GM12878 (cell line): ENCODE measurements at places on chromosomes 11 and 22.

DNA sequence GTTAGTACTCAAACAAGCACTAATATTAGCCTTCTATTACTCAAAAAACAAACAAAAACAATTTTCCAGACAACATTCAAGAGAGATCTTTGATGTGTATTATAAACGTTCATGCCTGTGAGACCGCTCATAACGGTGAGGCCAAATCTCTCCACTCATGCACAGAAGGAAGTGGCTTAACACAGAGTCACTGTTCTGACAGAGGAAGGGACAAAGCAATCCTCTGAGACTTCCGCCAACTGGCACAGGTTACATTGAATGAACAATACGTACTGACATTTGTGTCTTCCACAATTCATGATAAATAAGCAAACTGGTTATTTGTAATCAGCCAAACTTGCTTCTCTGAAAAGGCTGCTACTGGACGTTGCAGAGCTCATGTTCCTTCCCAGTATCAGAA is 30.5 kb downstream of the CHKA start:
- no peak for DNase-seq

DNA sequence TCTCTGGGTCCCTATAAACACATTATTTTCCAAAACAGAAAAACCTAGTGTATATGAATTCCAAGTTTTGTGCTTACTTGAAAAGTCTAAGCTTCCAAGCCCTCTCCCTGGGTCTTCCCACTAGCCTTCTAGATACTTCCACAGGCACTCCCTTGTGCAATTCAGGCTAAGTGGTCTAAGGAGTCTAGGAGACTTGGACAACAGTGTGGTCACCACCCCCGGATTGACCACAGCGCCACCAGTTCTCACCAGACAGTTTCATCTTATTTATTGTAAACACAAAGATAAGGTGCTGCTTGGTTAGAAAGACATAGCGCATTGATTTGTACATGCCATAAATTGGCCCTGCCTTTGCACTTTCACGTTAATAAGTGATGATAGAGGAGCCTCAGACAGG is 623.9 kb downstream of the OPCML start:
- no peak for DNase-seq

DNA sequence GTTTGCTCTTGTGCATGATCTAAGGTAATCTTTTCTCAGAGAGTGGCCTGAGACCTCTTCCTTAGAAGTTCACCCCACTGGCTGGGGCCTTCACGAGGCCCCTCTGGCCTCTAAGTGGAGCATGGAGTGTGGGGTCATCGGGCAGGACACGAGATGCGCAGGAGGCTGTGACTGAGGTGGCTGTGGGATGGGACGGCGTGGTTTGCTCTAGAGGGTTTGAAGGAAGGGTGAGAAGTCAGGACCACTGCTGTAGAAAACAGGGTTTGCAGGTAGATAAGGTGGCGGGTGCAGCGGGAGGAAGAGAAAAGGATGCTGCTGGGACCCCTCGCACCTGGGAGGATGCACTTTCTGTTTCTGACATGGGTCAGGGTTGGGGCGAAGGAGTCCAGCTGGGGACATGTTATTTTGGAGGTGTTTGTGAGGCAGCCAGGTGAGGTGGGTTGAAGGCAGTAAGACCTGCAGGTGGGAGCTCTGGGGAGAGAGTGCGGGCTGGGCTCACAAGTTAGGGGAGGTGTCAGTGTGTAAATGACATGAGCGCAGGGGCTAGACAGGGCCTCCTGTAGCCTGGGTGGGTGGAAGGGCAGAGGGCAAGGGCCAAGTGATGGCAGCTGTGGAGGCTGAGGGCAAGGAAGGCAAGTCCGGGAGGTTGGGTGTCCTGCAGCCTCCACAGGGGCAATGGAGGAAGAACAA is 62.5 kb downstream of the KCNQ1 start:
- DNase-seq, result no peak

GRCh38 chr11:117793583-117793982 is 3.4 kb downstream of the DSCAML1 start:
- DNase-seq, result no peak

- DNase-seq, result no peak
These were observed 694 bp downstream of the TMEM123 start for GRCh38 chr11:102451681-102452460.

DNA sequence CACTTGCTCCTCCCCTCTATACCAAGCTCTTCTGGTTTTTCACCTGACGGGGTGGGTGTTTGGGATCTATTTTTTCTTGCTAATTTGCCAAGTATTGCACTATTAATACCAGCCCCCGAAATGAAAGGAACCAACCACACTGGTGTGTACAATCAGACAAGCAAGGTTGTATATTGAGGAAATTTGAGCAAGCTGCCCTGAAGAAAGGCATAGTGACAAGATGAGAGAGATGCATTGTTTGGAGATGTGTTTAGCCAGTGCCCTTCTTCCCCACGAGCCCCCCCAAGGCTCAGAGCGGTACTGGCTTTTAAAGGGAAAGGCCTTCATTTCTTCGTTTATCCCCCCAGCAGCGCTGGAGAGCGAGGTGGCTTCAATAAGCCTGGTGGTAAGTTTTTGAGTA is 15.2 kb upstream of the GAS2L1 start:
- no peak for DNase-seq

DNA sequence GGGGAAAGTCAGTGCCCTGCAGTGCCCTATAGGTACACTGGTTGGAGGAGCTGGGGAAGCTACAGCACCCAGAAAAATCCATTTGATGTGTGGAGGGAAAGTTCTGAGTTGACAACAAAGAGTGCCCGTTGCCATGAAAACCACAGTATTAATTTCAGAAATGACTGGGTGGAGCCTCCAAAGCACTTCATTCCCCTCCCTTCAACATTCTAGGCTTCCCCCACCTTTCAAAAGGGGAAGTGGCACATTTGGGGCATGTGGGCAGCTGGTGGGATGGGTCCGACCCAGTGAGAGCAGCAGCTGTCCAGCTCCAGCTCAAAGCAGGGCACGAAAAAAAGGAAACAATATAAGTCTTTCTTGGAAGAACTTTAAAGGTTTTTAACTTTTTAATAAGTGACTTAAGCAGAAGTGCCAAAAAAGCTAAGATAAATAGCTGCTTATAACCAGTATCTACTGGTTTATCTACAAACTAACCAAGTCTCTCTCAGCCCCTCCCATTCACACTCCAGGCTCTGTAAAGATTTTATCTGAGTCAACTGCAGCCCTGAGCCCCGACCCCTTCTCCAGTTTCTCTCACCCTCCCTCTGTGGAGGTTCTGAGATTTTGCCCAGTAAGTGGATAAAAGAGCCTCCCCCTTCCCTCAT is 9.0 kb upstream of the AHNAK start:
- DNase-seq, result peak; percentile 92

GRCh38 chr11:79160791-79161403 is 279.9 kb downstream of the TENM4 start:
- no peak for DNase-seq

GRCh38 chr11:76742902-76743301 is 40.3 kb upstream of the TSKU start:
- no peak for DNase-seq
